ENCODE measurements at places on chromosomes 6 and 20.

GRCh38 chr20:12256806-12257205 lies 339.1 kb downstream of the BTBD3 start:
- DNase-seq: no peak

DNA sequence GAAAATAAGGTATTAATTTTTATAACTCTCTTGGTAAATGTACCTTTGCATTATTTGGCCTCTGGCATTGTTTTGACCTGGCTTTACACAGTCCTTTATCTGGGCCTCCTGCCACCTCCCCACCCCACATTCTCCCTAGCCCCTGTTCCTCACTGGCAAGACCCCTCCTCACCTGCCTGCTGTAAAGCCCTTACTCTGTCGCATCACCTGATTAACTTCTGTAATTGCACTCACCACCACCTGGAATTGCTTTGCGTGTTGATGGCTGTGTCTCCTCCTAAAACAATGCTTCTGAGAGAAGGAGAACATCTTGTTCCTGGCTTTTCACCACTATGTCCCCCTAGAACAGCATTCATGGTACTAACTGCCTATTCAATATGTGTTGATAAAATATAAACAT lies 24.8 kb downstream of the SNX9 start:
- DNase-seq: no peak

DNA sequence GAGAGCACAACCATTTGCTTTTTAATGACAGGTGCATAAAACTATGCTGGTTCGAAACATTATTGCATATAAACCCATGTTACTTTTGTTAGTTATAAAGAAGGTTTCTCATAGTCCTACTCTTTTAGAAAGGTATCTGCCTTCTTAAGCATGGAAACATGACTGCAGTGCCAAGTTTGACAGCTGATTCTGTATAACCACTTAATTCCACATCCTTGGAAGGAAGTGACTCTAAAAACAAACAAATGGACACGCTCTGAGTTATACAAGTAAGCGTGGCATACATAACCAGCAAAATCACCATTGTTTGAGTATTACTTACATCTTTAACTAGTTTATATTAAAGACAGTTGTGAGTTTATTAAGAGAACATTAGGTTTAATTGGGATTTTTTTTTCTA lies 125.0 kb upstream of the HDGFL1 start:
- no peak for DNase-seq

DNA sequence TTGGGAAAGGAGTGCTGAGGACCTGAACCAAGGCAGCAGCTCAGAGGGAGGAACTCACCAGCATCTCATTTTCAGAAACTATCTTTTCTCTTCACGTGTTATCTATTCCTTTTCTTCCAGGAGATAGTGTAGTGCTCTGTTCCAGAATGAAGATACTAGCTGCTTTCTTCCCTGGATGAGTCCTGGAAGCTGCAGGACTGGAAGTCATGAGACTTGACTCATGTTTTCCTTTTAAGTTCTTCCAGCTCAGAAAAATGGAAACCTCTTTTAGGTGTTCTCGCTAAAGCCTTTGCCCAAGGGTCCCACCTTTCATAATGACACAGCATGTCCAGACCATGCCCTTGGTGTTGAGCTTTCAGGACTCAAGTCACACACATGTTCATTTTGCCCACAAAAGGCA lies 106.7 kb downstream of the UNC5CL start:
- DNase-seq: no peak

GRCh38 chr6:19865178-19865577 lies 28.0 kb downstream of the ID4 start:
- no peak for DNase-seq

DNA sequence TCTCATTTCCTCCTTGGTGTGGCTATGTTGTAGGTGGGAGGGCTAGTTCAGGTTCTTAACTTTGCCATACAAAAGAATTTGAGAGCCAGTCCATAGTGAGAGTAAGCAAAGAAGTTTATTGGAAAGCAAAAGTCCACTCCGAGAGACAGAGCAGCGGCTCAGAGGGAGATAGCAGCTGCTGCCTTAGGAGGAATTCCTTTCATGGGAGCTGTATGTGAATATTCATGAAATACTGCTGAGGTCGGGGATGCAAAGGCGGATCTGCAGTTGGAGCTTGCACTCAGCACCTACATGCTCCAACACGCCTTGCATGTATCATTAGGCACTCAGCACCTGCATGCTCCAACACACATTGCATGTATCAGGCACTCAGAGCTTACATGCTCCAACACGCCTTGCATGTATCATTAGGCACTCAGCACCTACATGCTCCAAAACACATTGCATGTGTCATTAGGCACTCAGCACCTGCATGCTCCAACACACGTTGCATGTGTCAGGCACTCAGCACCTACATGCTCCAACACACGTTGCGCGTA lies 54.9 kb downstream of the CDH4 start:
- no peak for DNase-seq

DNA sequence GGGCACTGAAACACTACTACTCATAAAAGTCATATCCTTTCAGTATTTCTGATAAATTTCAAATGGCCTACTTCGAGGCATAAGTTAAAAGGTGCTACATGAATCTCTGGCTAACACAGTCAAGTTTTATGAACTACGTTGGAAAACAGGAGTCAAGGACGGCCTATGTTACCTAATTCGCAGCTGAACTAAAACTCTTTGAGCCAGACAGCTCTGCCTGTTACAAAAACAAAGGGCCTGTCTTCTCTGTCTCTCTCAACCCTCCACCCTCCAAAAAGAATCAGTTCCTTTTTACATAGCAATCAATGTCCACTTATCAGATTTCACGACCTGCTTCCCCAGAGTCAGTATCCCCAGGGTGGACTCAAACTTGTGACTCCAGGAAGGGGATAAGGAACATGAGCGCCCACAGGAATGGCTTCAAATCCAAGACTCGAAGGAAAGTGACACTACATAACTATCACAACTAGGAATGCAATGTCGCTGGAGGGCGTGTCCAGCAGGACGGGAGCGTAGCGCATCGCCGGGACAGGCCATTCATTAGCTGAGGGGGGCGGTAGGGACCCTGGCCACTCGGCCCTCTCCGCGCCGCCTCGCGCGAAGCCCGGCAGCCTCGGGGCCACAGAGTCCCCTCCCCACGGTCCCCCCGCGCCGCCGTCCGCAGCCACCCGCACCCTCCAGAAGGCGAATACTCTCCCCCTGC lies 591 bp downstream of the IBTK start:
- no peak for DNase-seq

DNA sequence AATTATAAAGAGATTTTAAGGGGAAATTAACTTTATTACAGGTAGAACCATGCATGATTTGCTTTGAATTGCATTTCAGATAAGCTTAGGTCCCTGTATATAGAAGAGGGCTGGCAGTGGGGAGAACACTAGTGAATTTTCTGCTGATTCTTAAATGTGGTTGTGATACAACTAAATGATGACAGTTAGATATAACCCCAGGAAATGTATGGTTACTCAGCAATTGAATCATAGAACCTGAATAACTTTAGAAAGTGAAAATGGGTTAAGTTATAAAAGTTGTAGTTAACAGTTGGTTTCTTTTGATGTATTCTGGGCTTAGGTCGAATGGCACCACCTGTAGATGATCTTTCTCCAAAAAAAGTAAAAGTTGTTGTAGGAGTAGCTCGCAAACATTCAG lies 70.1 kb downstream of the PHF3 start:
- DNase-seq: no peak

GRCh38 chr6:35064757-35065440 lies 76.2 kb downstream of the TCP11 start:
- DNase-seq: no peak

- peak; percentile 6 for DNase-seq
Observed at GRCh38 chr6:8627085-8627861, 191.9 kb upstream of the SLC35B3 start.

GRCh38 chr6:52363228-52363867 lies 1.4 kb downstream of the PAQR8 start:
- no peak for DNase-seq

- DNase-seq: no peak
Observed at GRCh38 chr6:9408402-9409117, 973.2 kb upstream of the SLC35B3 start.

DNA sequence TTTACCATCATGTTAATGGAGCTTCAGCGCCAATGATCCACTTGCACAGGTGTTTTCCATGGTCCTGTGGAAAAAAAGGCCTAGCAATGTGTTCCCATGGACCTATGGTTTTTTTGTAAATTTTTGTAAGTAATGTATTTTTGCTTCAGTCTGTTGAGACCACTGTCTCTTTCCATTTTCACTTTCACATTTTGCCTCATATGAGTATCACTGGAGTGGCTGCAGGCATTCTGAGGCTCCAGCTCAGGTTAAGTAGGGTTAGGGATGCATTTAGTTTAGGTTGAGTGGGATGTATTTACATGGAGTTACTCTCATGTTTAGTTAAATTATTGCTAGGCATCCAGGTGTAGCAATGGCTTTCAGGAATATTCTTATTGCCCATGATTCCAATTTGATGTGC lies 19.2 kb upstream of the LMBRD1 start:
- DNase-seq: no peak

- no peak for DNase-seq
Observed at GRCh38 chr20:6466075-6466810, 301.2 kb upstream of the BMP2 start.

DNA sequence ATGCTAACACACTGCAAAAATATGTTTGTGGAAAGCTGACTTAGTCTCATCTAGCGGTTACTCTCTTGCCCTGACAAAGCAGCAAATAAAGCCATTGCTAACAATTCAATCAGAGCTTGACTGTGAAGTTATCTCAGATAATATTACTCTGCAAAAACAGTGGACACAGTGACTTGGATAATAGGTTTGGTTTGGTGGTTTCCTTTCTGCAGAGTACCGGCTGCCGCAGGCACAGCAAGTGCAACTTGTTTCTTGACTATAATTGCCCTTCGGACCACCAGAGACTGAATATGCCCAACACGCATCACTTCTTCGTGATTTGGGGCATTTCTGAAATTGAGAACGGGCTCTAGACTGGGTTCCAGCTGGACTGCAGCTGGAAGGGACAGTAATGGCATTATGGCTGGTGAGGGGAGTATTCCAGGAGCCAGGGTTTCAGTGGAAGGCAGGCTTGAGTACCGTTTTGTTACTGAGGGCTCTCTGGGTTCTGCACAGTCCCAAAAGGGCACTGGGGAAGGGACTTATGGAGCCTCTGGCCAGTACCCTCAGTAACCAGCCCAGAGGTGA lies 40.0 kb downstream of the DSTN start:
- DNase-seq: no peak

- no peak for DNase-seq
Observed at GRCh38 chr6:156336733-156337132, 440.4 kb upstream of the ARID1B start.

GRCh38 chr20:46022411-46023147 lies 6.4 kb upstream of the SLC12A5 start:
- DNase-seq: peak; percentile 68

DNA sequence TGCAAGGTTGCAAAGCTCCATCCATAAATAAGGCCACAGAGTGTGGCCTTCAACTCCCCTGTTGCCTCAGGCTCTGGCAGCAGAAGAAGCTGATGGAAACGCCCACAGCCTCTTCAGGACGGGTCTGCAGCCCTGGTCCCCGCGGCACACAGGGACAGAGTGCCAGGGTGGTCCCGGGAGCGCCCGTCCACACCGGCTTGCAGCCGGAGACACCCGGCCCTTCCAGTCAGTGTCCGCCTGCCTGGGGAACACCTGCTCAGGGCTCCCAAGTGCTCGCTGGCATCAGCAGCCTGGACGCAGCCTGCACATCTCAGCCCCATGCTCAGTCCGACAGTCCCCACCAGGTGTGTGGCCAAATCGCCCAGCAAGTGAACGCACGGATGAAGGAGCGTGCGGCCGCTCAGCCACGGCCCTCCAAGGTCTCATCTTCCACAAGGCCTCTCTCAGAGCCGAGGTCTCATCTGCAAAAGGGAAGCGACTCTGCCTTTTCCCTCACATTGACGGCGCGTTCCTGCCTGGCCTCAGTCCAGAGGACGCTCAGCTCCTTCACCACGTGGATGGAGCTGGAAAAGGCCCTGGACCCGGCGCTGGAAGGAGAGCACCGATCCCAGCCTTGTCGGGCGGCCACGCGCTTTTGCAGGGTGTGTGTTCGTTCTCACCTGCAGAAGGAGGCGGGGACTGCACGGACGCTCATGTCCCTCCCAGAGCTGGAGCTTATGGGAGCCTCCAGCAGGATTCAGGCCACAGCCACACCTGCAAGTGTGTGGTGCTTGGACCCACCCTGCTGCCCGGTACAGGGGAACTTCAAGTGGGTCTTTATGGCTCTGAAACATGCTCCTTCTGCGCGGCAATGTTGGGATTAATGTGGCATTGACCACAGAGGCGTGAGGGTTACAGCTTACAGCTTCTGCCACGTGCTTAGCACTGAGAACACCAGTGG lies 180.4 kb downstream of the DLL1 start:
- no peak for DNase-seq

GRCh38 chr6:87925373-87926060 lies 122.1 kb upstream of the SPACA1 start:
- DNase-seq: no peak

- DNase-seq: no peak
Observed at GRCh38 chr6:159594750-159595117, 98.3 kb downstream of the SOD2 start.

DNA sequence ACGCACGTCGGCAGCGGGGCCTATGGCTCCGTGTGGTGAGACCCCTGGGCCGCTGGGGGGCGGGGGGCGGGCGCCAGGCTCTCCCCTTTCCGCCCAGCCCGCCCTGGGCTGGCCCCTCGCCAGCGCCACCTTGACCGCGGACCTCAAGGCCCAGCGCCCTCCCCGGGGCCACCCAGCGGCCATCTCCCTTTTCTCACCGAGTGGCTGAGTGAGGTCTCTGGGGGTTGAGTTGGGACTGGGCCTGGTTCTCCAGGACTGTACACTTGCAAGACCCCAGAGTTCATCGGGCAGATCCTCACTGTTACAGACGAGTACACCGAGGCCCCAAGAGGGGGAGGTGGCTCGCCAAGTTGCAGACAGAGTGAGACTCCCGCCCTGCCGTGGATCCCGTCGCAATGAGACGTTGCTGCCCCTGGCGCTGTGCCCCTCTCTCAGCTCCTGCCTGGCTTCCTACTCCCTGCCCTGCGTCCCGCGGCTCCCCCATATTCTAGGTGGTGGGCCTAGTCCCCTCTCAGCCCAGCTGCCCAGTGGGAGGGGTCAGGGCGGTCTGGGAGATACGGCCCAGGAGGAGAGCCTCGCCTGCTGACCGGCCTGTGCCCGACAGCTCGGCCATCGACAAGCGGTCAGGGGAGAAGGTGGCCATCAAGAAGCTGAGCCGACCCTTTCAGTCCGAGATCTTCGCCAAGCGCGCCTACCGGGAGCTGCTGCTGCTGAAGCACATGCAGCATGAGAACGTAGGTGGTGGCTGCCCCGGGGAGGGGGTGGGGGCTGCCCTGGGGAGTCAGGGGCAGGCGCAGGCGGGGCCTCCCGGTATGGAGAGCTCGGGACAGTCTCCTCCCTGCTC lies 576 bp downstream of the MAPK13 start:
- DNase-seq: peak; percentile 43

GRCh38 chr6:166569206-166569605 lies 17.3 kb downstream of the RAMACL start:
- DNase-seq: no peak

- DNase-seq: no peak
Observed at GRCh38 chr20:46063652-46064054, 26.1 kb downstream of the NCOA5 start.

Data from GM12891 (cell line).